ENCODE measurements at places on chromosomes 4 and X.
A peak's percentile ranks its signal among the peaks of the same experiment; 100 is the strongest.

DNA sequence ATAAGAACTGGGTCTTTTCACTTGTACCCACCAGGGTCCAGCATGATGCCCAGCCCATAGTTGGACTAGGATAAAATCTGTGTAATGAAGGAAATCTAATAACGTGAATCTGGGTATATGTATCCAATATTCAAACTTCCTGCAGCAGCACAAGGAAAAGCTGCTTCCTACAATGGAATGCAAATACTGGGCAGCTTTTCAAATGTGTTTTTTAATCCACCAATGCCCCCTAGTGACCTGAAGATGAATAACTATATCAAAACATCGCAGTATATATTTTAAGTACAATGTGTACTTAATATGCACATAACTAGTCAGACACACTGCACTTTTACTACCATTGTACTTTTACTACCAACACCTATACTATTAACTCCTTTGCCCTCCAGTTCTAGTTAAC lies 5.3 kb downstream of the APOO start:
- no peak for DNase-seq

GRCh38 chrX:12949927-12950656 lies 24.8 kb upstream of the TMSB4X start:
- DNase-seq = peak; percentile 80

- no peak for DNase-seq
These were observed 42.0 kb upstream of the GPR78 start for GRCh38 chr4:8538076-8538702.

GRCh38 chr4:8762356-8762755 lies 109.3 kb downstream of the HMX1 start:
- DNase-seq = no peak

GRCh38 chr4:76028350-76028765 lies 5.1 kb upstream of the CXCL10 start:
- no peak for DNase-seq

- DNase-seq = no peak
These were observed 19.3 kb downstream of the SEL1L3 start for GRCh38 chr4:25843340-25844097.

All from activated T-helper 1 cell treated with anti-CD3 and anti-CD28 coated beads, Interleukin-2, amount 50 U/mL, for 16 hours (primary cell).